Stimulated activated CD8-positive, alpha-beta memory T cell treated with anti-CD3 and anti-CD28 coated beads, Interleukin-2, amount 100 ng/mL, for 48 hours (primary cell): ENCODE measurements at places on chromosomes 5 and 9.

- no peak for DNase-seq
These were observed 714.5 kb upstream of the WWC1 start for GRCh38 chr5:167576897-167577296.

DNA sequence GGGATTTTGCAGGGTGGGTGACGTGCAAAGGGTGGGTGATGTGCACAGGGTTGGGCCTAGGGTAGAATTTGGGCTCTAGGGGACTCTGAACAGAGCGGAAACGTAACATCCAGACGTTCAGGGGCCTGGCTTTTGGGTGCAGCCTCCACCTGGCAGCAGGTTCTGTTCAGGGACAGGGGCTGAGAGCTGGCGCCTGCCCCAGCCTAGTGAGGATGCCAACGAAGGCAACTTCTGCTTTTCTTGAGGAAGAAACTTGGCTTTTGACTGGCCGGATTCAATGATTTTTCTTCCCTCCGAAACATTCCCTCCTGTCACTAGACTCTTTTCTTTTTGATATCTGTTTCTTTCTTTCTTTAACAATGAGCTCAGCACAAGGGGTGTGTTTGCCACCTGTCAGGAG, 38.6 kb upstream of the SLC6A19 start:
- no peak for DNase-seq

DNA sequence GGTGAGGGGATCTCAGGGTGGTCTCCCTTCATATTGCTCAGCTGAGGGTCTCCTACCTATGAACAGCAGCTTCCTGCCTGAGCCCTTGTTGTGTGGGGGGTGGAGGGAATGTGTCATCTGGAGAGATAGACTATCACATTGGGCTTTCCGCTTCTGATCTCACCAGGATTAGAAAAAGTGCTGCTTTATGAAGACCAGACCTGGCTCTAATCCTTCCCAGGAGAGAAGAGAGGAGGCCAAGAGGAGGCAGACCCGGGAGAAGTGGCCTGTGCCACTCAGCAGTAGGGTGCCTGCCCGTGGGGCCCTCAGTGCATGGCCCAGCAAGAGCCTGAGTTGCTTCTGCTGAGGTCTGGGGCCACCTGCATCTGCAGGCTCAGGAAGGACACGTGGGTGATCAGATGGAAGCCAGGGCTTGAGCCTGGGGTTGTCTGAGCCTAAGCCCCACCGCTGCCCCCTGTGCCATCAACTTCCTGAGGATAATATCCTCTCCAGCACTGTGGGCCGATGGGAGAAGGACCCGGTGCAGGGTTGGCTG, 22.1 kb upstream of the COL5A1 start:
- DNase-seq = no peak

GRCh38 chr9:105662184-105663104, at the start of gene TAL2:
Gene TAL2, plus strand, starts transcription at chr9:105662457. Its CDS starts 40 bp downstream, at chr9:105662497.
- no peak for DNase-seq

DNA sequence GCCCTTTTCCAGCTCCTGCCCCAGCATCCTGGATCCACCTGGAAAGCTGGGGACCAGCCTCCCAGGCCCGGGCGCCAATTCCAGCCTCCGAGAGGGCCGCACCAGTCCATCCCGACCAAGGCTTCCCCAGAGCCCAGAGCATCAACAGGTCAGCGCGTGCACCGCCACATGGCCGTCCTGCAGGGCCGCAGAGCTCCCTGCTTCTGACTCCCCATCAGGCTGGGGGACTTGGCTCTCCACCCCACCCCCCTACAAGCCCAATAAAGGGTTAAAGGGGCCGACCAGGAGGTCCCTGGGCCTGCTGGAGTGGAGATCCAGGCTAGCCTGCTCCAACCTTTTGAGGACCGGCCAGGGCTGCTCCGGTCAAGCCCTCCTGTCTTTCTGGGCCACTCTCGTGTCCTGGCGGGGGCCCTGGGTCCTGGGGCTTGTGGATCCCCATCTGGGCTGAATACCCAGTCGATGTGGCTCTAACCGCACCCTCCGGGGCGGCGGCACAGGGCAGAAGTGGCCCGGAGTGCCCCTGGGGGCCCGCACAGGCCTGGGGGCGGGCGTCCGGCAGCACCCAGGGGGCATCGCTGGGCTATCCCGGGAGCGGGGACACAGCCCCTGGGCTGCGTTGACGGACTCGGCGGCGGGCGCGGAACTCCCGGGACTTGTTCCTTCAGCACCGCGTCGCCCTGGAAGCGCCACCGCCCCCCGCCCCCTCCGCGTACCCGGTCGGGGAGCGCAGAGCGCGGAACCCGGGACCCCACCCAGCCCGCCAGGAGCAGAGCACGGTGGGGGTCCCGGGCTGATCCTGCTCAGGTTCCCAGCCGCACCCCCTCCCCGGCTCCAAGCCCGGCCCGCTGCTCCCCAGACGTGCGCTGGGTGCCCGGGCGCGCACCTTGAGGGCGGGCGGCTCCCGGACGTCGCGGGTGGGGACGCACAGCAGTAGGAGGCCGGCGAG, 590 bp downstream of the ENTPD2 start:
- DNase-seq = no peak

- DNase-seq = no peak
These were observed 89.6 kb downstream of the SPRY4 start for GRCh38 chr5:142235050-142235797.

DNA sequence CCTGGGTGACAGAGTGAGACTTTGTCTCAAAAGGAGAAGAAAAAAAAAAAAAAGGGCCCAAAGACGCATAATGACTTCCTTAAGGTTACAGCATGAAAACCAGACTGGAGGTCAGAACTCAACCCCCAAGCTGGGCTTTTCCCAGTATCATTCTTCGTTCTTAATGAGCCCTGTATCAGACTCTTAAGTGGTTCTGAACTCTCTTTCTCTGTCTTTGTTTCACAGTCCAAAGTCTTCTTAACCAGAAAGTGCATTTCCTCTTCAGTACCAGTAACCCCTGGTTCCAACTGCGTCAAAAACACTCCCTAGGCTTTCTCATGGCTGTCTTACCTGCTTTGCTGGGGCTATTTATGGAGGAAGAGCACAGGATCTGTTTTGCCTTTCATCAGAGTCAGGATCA, 38.4 kb upstream of the SHB start:
- no peak for DNase-seq

- peak; percentile 51 for DNase-seq
These were observed 59.1 kb upstream of the IER5L start for GRCh38 chr9:129237164-129237611.

DNA sequence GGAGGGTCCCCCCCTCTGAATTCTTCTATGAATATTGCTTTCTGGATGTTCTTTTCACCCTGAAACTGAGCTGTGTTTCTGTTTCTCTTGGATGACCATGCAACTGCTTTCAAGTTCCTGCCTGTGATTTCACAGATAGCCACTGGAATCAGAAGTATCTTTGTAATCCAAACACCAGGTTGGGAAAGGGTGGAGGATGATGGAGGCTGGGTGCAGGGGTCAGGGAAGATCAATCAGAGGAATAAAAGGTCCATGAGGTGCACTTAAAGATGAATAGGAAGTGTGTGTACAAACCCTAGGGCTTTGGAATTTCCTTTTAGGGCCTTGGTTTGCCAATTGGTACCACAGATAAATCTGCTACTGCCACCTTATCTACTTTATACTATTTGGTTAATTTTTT, 68.2 kb upstream of the AGXT2 start:
- no peak for DNase-seq

DNA sequence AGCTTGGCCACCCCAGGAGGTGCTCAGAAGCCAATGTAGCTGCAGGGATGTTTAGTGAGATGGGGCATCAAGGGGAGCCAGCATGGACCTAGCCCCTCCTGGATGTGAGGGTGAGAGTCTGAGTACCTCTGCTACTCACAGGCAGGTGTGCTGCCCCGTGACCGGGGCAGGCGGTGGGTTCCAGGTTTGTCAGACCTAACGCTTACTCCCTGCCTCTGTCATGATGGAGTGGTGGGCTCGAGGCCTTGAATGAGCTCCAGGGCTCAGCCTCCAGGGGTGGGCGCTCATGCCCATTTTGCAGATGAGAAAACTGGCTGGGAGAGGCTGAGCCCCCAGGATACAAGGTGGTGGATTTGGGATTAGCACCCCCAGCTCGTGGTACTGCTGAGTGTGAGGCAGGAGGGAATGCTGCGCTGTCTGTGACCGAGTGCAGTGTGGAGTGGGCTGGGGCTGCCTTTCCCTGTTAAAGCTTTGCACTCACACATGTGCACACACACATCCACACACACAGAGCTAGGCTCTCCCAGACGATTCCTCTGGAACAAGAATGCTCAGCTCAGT, 1.5 kb downstream of the RXRA start:
- no peak for DNase-seq

- no peak for DNase-seq
These were observed 317.6 kb upstream of the KLF4 start for GRCh38 chr9:107807183-107807582.

DNA sequence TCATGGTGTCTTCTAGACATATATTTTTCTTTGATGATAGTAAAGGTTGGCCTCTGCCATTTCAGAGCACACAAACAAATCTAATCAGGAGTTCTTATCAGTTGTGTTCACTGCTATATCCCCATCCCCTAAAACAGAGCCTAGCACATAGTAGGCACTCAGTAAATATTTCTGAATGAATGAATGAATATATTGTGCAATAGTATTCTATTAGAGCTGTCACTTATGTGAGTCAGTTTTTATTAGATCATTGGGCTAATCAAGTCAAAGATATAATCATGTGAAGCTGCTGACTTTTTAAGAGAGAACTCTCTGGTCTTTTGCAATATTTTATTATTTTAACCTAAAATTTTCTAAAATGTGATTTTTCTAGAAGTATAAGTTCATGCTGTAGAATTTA, 84.2 kb downstream of the CHSY3 start:
- no peak for DNase-seq

- no peak for DNase-seq
These were observed 162.5 kb upstream of the TLE4 start for GRCh38 chr9:79409182-79409823.

GRCh38 chr9:113705928-113706519, 170.1 kb upstream of the ZNF618 start:
- DNase-seq = no peak

DNA sequence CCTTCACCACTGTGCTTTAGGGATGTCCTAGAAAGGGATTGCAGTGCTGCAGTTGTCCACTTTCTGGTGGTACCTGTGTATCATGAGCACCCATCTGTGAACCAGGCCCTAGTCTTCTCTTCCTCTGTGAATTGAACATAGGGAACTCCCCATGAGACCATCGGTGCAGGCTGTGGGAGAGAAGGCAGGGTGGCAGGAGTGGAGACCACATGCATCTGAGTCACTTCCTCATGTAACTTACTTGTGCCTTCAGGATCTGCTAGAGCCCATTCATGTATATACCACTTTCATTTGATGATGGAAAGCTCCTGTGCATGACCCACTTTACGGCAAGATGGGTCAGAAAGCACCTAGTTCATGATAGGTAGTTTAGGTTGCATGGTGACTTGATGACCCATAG, 478.1 kb upstream of the CDH9 start:
- no peak for DNase-seq

- DNase-seq = no peak
These were observed 201.2 kb downstream of the EBF1 start for GRCh38 chr5:158898185-158899177.

- DNase-seq = peak; percentile 89
These were observed at the start of gene RALGDS for GRCh38 chr9:133121198-133121914. Gene RALGDS, minus strand, starts transcription at chr9:133121240. Its CDS starts 86 bp downstream, at chr9:133121154.

DNA sequence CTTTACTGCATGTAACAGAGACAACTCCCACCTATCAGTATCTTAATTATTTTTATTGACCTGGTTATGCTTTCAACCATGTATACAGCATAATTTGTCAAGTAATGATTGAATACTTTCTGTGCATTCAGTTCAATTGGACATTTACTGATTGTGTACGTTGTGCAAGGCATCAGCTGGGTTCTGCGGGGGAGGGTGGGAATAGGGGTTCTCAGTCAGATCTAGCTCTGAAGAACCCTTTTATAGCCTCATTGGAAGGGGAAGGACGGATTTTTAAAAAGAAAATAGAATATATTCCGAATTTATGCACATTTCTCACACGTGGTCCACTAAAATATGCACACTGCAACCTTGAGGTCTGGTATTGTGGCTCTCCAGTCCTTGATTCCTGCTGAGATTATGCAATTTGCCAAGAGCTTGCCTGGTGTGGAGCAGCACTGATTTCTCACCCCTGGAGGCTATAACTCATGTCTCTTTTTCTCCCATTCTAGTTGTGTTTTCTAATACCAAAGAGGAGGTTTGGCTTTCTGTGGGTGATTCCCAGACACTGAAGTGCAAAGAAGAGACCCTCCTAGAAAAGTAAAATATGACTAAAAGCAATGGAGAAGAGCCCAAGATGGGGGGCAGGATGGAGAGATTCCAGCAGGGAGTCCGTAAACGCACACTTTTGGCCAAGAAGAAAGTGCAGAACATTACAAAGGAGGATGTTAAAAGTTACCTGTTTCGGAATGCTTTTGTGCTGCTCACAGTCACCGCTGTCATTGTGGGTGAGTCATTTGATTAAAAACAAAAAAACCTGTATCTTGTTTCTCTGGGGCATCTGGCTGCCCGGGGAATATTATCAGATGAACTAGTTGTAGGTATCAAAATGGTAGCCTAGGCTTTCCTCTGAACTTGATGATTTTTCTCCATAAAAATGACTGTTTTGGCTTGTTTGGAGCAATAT, 1.7 kb downstream of the SLC1A3 start:
- no peak for DNase-seq

DNA sequence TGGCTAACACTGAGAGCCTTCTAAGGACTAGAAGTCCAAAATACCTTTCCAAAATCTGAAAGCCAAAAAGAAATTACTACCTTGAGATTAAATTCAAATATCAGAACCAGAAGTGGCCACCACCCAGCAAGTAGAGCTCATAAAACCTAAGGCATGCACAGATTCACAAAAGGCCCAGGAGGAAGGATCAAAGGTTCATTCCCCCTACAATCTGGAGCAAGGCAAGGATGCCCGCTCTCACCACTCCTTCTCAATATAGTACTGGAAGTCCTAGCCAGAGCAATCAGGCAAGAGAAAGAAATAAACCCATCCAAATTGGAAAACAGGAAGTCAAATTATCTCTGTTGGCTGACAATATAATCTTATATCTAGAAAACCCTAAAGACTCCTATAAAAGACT, 6.0 kb downstream of the RASEF start:
- no peak for DNase-seq

DNA sequence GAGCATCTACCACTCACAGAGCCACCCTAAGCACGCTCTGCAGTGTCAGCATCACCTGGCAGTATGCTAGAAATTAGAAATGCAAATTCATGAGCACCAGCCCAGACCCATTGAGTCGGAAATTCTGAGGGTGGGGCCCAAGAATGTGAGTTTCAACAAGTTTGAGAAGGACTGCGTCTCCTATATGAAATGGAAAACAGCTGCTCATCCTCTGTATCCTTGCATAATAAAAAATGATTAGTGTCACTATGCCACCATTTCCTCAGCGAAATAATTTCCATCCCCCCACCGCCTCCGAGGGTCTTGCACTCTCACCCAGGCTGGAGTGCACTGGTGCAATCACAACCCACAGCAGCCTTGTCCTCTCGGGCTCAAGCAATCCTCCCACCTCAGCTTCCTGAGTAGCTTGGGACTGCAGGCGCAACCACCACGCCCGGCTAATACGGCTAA, 1.3 kb upstream of the IQGAP2 start:
- DNase-seq = peak; percentile 7

GRCh38 chr5:162288647-162289296, 221.2 kb downstream of the GABRG2 start:
- DNase-seq = no peak

GRCh38 chr5:127340606-127341005, 50.0 kb downstream of the MEGF10 start:
- no peak for DNase-seq
